ENCODE measurements at places on chromosomes 6 and 20. TPM values are rescaled to one million over a fixed set of nuclear protein-coding genes. Genes with fewer than 3 reads are reported as not detected.

LHFPL5 gene
- total RNA-seq: not detected

CST7 gene
- total RNA-seq: 43.9 TPM

HLA-DOB gene
- total RNA-seq: 17.0 TPM

SCP2D1 gene
- not detected for total RNA-seq

Measured in activated CD8-positive, alpha-beta T cell treated with anti-CD3 and anti-CD28 coated beads, Interleukin-2, amount 10 ng/mL, durations not matched to agents 7 days and 5 days (primary cell).